Right ventricle myocardium inferior (tissue), 1 donor: ENCODE measurements at places on chromosomes 4 and X. TPM values are rescaled to one million over a fixed set of nuclear protein-coding genes. Genes with fewer than 3 reads are reported as not detected.
A peak's percentile ranks its signal among the peaks of the same experiment; 100 is the strongest.

DNA sequence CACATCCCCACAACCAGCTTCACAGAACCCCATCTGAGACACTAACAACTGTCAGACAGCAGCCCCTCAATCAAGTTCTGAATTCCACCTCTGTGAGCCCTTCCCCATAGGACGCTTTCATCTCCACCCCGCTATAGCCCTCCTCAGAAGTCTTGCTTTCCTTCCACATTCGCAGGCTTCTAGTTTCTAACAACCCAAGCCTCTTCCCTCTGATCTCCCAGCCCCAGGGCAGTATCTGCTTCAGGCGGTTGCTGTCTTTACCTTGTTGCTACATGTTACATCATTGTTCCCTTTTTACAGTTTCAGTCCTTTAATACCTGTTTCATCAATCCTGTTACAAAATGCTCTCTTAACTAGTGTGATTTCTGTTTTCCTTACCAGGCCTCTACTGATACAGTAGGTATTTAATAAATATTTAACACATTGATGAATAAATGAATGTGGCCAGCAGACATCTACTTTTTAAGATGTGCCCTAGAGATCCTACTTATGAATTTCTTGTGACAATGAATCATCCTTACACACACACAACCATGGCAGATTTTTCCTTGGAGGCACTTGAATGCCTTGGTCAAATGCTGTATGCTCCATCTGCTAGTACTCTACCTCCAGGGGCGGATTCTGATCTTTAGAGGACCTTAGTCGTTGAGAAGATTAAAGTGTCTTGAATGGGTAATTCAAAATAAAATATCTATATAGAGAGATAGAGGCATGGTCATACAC is 164.7 kb upstream of the SLIT2 start:
- DNase-seq = no peak

- DNase-seq = no peak
Measured at GRCh38 chrX:10099411-10099810, 57.4 kb upstream of the CLCN4 start.

GRCh38 chrX:123731987-123732669 is 724 bp downstream of the THOC2 start:
- DNase-seq = peak; percentile 66

DNA sequence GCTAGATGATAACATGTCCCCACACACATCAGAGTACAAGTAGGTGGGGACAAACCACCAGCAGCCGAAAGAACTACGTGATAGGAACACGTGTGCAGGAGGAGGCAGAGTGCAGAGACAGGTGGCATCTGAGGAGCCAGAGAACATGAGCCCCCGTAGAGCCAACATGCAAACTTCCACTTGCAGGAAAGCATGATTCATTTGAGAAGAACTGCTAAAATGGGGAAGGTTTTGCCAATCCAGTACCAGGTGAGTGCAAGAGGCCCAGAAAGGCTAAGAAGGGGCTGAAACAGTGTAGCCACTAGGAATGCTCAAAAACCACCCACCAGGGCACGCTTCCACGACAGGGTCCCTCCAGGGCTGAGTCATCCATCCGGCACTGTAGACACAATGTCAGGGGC is 149.8 kb upstream of the TENM3 start:
- no peak for DNase-seq

- no peak for DNase-seq
Measured at GRCh38 chrX:11137543-11138139, 26.5 kb downstream of the HCCS start.

DNA sequence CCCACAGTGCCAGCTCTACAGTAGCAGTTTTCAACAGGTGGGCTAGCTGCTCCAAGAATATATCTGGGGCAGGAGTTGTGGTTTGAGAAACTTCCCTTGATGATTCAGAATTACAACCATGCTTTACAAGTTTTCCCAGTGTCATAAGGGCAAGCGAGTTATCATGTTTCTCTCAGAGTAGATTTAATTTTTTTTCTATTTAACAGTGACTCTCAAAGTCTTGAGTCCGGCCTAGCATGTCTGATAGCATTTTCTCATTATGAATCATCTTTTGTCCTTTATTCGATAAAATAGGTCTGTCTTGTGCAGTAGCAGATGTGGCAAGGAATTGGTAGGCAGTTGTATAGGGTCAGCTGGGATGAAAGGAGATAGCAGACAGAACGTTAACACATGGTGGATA is 62.2 kb upstream of the SPANXD start:
- DNase-seq = no peak

DNA sequence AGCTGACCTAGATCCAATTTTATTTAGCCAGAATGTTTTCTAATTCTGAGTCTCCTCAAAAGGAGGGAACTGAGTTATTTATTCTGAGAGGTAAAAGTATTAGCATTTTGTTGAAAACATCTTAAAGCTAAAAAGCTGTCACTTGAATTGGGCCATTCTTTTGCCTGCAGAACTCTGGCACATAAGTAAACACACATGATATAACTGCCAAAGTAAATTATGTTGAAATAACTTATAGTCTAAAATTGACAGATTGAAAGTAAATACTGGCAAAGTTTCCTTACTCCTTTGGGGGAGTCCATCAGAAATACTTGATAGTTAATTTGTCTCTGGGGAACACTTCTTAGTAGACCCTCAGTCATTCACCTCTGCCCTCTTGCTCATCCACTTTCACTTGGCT is 38.3 kb upstream of the SLC25A4 start:
- DNase-seq = no peak

GRCh38 chr4:17512973-17513665 is 1.2 kb upstream of the QDPR start:
- DNase-seq = no peak

DNA sequence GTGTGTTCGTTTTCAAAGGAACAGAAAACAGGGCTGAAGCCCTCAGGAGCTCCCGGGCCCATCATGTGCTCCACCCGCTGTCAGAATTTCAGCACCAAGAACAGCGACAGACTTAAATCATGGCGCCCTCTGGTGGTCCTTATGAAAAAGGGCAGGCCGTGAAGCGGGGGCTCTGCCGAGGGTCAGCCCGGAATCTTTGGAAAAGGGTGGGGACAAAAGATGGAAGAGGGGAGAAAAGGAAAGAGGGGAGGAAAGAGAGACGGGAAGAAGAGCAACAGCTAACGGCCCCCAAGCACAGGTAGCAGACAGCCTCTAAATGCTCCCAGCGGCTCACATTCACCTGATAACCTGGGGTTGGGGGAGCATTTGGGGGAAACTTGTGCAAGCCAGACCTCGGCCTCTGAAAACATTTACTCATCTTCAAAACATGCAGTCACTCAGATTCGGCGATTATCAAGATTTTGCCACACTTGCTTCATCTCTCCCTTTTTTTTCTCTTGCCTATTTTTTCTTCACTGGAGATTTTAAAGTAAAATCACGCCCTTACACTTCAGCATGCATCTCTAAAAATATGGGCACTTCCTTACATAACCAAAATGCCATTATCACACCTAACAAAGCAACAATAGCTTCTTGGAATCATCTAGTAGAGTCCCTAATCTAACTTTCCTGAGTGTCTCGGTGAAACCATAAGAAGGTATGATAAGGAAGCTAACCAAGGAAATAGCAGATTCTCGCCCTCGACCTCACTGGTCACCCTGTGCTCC is 28.1 kb upstream of the MAN2B2 start:
- peak; percentile 25 for DNase-seq

DNA sequence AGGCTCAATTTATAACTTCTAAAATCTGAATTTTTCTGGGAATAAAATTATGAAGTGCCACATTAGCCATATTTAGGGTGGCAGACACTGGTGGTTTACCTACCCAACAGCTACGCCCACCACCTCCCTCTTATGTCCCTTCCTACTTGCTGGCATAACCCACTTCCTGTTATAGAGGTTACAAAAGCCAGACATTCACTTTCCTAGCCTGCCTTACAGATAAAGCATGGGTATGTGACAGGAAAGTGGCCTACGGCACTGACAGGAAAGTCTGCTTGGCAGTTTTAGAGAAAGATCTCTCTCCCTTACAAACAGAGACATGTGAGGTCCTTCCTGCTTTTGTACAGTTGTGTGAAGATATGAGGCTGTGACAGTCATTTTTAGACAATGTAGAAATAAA is 12.4 kb downstream of the DDX53 start:
- DNase-seq = no peak

DNA sequence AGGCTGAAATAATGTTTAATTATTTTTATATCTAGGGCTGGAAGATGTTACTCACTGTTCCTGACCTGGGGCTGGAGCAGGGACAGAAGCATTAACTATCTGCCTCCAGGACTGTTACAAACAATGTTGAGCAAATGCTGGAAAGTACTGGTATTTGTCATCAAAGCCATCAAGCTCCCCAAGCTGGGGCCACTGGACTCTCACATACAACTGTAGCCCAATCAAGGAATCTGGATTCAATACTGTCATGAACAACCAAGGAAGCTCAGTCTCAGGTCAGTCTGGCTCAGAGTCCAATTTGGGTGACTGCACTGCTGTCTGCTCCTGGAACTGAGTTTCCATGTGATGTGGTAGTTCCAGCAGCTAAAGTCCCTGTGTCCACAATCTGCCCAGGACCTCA is 50.4 kb downstream of the APOO start:
- no peak for DNase-seq

DNA sequence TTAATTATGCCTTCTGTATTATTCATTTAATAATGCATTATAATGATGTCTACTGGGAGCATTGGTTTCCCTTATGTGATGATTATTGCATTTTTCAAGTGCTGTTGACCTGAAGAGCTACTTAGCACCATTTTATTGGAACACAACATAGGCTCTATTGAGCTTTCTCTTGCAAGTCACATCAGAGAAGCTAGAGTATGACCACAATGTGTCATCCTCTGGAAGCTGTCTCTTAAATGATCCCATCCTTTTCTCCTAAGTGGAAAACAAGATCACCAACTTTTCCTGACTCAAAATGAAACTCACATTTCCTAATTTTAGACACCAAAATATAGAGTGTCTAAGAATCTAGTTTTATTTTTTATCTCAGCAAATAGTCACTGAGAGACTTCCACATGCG is 1451.9 kb downstream of the PCDH7 start:
- no peak for DNase-seq

DNA sequence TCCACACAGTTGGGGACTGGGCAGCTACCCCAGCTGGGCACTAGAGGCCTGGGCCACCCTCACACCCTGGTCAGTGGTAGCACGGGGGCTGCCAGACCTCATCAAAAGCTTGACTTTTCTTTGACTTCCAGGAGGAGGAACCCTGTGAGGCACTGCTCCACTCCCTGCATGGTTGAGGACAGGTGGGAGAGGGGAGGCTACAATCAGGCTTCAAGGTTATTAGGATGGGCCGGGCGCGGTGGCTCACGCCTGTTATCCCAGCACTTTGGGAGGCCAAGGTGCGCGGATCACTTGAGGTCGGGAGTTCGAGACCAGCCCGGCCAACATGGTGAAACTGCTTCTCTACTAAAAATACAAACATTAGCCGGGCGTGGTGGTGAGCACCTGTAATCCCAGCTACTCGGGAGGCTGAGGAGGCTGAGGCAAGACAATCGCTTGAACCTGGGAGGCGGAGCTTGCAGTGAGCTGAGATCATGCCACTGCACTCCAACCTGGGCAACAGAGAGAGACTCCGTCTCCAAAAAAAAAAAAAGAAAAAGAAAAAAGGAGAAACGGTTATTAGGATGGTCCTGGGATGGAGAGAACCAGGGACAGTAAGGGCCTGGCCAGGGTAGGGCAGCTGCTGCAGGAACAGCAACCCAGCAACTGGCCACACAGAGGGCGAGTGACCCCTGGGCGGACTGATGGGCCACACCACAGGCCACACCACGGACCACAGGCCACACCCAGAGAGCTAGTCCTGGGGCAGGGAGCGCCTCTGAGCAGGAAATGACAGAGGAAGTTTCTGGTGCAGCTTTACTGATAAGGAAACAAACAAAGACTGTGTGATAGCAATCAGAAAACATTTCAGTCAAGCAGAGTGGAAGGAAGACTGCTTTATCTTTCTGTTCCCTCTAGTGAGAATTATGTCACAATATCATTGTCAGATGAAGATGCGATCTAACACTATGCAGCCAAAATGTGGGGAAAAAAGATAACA is 20.5 kb upstream of the OPN1LW start:
- no peak for DNase-seq

GRCh38 chrX:106692425-106693065 is 34.0 kb upstream of the RNF128 start:
- DNase-seq = no peak

DNA sequence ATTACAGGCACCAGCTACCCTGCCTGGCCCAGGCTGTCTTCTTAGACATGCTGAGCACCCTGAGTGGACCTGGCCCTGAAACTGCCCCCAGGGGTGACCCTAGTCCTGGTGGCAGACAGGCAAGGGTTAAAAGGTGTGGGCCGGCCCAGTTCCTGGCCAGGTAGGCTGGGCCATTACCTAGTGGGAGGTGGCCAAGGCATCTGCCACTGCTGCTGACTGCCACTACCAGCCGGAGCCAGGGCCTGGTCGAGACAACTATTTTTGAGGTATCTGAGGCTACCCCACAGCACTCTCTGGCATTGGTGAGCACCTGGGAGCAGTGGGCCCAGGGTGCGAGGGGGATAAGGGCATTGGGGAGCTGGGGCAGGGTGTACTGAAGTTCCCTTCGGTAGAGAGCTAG is at the start of gene CCDC120:
CCDC120 (plus strand) TSS at position 206 of the 400 bp plus-strand sequence. CDS start 3,043 bp downstream, outside the sequence.
- DNase-seq = no peak

DNA sequence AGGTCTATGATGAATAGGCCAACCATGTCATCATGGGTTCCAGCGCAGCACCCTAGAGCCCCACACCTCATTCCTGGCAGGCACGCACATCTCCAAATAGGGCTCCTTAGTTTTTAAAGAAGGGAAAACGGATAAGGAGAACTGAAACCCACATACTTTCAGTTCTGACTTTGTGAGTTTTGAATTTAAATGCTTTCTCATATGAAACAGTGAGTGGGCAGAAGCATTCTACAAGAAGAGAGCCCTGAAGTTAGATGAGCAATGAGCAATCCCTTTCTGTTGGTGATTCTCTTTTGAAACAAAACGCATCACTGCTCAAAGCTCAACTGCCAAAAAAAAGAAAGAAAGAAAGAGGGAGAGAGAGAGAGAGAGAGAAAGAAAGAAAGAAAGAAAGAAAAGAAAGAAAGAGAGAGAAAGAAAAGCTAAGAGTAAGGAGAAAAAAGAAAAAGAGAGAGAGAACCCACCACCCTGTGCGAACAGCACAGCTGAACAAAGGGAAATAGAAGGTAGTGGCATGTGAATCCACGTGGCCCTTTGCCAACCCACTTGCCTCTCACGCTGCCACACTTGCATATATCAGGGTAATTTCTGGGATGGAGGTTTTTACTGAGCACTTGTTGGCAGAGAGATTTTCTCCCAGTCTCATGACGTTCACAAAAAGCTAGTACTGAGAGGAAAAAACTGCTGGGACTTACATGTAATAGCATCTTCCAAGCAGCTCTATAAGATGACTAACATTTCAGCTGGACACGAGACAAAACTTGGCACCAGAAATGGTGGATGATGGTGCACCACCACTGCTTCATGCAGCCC is 31.0 kb downstream of the TMSB4X start:
- no peak for DNase-seq

CT45A10 gene
- not detected for total RNA-seq

NDUFC1 gene
- total RNA-seq = 243 TPM

S100G gene
- not detected for total RNA-seq

TLL1 gene
- 0.54 TPM for total RNA-seq

CXCL8 gene
- total RNA-seq = not detected

GATA1 gene
- total RNA-seq = 0.16 TPM

SLC7A11 gene
- total RNA-seq = 0.46 TPM

ARL9 gene
- total RNA-seq = not detected

PDZD4 gene
- total RNA-seq = 2.8 TPM

TMEM156 gene
- total RNA-seq = not detected
